A673 (cell line): ENCODE measurements at places on chromosomes 6 and 20. TPM values are rescaled to one million over a fixed set of nuclear protein-coding genes. Genes with fewer than 3 reads are reported as not detected.
A peak's percentile ranks its signal among the peaks of the same experiment; 100 is the strongest.

The POU5F1 gene
- not detected in 2 replicates for total RNA-seq

DNA sequence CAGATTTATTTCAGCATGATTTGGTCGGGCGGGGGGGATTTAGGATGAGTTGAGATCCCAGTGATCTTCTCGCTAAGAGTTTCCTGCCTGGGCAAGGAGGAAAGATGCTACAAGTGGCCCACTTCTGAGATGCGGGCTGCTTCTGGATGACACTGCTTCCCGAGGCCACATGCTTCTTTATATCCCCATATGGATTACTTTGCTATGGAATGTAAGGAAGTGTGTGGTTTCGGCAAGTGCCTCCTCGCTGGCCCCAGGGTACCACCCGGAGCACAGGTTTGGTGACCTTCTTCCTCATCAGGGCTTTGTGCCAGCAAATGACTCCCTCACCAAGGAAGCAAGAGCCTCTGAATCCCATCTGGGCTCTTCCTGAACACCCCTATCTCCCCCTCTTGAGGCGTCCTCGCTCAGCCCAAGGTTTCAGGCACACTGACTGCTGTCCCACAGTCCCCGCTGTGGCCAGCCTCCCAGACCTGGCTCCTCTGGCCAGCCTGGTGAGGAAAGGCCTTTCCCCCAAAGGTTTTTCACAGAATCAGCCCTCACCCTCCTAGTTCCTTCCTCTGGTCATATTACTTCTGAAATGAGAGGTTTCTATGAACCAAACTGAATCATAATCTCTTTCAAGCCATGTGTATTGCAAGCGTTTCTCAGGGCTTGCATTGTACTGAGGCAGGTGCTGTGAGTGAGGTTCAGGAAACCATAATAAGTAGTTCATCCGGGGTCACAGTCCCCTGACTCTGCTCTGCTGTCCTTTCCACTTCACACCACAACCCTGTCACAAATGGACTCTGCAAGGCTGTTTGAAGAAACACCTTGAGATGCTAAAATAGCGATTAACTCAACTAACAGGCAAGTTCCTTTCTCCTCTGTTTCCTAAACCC is 41.7 kb upstream of the IL17A start:
- DNase-seq, result no peak

GRCh38 chr6:137452333-137452894 is 41.8 kb downstream of the OLIG3 start:
- no peak for DNase-seq

GRCh38 chr20:62768551-62769287 is 27.6 kb upstream of the MRGBP start:
- peak; percentile 63 for DNase-seq

- no peak for DNase-seq
These were observed 102.0 kb downstream of the ADAT2 start for GRCh38 chr6:143348531-143348930.

DNA sequence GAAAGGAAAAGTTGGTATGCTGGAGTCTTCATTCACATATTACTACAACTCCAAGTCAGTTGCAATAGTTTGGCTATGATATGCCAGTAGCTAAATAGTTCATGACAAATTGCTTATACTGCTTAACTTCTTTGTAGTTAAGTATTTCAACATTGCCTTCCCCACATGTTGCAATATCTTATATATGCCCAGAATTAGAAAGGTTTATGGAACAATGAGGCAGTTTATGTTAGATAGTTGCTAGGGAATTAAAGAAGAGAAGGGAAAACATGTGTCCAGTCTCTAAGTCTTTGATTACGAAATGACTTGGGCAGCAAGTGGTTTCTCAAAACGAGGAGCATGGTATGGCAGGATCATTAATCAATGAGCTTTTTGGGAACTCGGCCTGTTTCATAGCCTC is 145.8 kb downstream of the PLCB4 start:
- DNase-seq, result no peak

DNA sequence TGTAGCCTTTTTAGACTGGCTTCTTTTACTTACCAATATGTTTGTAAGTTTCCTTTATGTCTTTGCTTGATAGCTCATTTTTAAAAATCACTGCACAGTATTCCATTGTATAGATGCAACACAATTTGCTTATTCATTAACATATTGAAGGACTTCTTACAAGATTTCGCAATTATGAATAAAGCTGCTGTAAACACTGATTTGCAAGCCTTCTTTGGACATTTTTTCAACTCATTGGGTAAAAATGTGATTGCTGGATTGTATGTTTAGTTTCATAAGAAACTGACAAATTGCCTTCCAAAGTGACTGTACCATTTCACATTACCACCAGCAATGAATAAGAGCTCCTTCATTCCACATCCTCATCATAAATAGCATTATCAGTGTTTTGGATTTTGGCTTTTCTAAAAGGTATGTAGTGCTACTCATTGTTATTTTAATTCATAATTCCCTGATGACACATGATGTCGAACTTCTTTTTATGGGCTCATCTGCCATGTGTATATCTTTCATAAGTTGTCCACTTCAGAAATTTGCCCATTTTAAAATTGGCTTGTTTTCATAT is 80.7 kb downstream of the TFAP2B start:
- DNase-seq, result no peak

DNA sequence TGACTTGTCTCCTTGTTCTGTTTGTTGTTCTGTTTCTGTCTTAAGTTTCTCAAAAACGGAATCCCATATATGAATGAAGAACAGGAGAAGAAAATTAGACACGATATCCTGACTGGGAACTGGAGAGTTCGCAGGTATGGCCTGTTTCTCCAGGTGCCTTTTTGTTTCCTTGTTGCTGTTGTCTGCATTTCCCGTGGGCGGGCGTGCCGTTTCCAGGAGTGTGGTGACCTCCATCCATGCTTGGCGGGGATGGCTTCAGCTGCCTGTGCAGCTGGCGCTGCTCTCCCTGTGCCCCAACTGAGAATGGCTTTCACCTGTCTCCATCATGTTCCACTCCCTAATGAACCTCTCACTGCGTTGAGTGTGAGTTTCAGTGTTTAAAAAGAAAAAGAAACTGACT is 4.4 kb downstream of the PNLDC1 start:
- DNase-seq, result no peak

- no peak for DNase-seq
These were observed 27.2 kb downstream of the KCNQ2 start for GRCh38 chr20:63445075-63445734.

The SDC4 gene
- total RNA-seq, result 14.8 and 16.3 TPM in 2 replicates

The C20orf204 gene
- total RNA-seq, result 2.4 and 2.5 TPM in 2 replicates

DNA sequence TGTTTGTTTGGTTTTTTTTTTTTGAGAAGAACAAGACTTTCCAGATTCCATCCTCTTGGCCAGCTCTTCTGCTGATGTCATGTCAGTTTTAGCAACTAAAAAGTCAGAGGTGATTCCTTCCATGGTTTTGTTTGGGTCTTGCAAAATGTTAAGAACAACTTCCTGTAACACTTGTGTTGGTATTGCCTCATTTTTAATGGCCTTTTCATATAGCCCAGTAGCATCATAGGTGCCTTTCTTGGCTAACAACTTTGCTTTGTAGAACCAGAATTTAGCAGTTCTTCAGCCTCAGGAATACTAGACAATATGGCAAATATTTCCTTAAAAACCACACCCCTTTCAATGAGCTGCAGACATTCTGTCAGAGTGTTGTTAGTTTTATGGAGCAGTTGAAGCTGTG is 99.5 kb upstream of the SIRPG start:
- DNase-seq, result no peak

DNA sequence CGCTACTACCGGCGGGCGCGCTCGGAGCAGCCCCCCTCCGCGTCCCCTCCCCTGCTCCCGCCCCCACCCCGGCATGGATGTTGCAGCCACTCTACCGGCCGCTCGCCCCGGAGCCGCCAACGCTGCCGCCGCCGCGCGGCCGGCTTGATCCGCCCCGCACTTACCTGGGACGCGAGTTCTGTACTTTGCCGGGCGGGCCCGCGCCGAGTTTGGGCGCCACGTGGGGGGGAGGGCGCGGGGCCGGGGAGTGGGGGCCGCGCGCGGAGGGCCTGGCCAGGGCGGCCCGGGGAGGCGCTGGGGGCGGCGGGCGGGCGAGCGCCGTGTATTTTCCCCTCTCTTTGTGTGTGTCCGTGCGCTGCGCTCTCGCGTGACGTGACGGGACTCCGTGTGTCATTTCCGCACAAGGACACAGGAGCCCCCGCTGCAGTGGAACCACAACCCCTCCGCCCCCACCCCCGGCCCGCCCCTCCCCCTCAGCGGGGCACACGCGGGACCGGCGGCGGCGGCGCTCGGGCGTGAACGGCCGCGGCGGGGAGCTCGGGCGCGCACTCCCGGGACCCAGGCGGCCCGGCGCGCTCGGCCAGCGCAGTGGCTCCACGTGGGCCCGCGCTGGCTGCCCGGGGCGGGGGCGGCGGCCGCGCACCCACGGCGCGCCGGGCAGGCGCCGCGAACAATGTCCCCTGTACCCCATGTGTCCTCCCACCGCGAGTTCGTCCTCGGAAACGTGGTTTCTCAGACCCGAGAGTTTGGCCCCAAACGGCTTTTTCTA is at the start of gene BEND3:
TSS of gene BEND3 (minus strand) at position 590 of the 769 bp plus-strand sequence. CDS start 16,230 bp downstream, outside the sequence.
- DNase-seq, result peak; percentile 56

GRCh38 chr6:107230024-107230423 is 114.7 kb upstream of the BEND3 start:
- DNase-seq, result no peak

DNA sequence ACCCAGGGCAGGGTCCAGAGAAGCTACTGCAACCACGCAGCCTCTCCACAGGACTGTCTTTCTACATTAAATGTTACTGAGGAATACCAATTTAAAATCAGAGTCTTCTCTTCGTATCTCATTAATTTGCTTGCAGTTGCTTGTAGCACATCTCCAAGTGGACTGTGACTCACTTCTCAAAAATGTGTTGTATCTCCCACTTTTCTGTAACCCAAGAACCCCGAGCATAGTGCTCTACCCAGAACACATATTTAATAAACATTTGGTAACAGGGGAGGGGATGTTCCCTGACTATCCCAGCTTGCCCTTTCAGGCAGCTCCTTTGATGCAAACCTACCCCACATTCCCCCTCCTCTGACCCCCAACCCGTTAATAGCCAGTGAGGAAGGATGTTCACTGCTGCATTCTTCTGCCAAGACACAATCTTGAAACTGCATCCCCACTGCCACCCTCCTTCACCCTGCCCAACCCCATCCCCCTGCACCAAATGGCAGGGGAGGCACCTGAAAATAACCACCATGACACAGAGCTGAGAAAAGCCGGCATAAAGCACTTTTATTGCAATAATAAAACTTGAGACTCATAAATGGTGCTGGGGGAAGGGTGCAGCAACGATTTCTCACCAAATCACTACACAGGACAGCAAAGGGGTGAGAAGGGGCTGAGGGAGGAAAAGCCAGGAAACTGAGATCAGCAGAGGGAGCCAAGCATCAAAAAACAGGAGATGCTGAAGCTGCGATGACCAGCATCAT is 24.2 kb downstream of the FKBP1A start:
- DNase-seq, result peak; percentile 49

DNA sequence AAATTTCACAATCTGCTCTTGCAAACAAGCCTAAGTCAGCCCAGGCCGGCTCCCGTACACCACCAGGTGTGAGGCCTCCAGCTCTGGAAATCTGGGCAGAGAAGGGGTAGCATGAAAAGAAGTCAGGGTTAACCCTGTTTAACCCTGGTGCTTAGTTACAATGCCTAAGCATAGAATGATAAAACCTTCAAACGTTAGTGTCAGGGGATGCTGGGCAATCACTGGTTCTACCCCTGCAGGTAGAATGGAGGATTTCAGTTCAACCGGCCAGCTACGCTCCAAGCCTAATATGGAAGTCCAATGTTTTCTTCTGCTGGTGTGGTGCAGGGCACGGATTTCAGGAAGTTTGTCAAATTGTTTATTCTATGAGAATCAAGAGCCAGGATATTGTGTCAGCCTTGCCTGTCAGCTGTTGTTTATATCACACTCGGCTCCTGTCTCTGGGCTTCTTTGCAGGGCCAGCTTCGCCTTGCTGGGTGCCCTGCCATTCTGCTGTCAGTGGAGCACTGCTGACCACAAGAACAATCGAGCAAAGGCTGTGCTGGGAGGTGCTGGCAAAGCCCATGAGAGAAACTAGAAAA is 20.2 kb upstream of the CD93 start:
- no peak for DNase-seq

The SRSF6 gene
- 189 and 212 TPM in 2 replicates for total RNA-seq

GRCh38 chr6:105988812-105989577 is 97.1 kb upstream of the PRDM1 start:
- no peak for DNase-seq

GRCh38 chr20:5642155-5642981 is 107.8 kb upstream of the SHLD1 start:
- DNase-seq, result peak; percentile 55

DNA sequence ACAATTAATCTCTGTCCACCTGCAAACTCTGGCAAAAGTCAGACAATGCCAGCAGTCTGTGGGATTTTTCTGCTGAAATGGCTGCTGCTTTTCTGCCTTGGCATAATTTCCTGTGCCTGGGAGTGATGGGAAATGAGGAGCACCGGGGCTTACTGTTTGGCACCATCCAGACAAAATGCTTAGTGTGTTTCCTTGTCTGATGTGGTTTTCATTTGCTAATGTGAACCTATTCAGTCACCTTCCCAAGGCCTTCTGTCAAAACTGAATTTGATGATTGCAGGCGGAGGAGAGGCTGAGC is 56.4 kb downstream of the CDH4 start:
- no peak for DNase-seq

DNA sequence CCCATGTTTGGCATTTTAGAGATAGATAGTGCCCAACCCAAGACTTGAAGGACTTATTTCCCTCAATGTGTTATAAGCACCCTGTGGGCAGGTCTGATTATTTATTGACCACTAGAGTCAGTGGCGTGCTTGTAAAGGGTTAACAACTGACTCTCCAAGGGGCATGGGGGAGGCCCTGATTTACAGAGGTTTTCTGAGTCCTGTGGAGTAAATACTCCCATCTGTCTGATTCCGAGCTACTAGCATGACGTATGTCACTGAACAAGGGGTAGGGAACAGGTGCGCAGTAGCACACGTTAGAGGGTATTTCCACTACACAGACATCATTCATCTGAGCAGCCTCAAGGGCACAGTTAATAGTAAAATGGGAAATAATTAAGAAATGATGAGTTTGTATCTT is 17.4 kb upstream of the TRAM2 start:
- DNase-seq, result no peak
